ENCODE measurements at places on chromosomes 1 and 21.

GRCh38 chr1:36961062-36961615 is 73.2 kb downstream of the GRIK3 start:
- no peak for DNase-seq

- no peak for DNase-seq
Measured at GRCh38 chr1:201591981-201592380, 53.1 kb downstream of the NAV1 start.

DNA sequence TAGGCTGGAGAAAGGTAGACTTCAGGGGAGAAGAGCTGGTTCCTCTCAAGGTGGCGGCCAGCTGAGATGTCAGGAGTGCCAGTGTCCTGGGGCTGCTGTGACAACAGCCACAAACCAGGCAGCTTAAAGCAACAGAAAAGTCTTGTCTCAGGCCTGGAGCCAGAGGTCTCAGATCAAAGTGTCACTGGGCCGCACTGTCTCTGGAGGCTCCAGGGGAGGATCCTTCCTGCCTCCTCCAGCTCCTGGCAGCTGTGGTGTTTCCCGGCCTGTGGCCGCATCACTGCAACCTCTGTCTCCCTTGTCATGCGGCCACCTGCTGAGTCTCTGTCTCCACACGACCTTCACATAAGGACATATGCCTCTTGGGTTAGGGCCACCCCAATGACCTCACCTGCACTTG is 24.4 kb upstream of the TSPEAR start:
- no peak for DNase-seq

DNA sequence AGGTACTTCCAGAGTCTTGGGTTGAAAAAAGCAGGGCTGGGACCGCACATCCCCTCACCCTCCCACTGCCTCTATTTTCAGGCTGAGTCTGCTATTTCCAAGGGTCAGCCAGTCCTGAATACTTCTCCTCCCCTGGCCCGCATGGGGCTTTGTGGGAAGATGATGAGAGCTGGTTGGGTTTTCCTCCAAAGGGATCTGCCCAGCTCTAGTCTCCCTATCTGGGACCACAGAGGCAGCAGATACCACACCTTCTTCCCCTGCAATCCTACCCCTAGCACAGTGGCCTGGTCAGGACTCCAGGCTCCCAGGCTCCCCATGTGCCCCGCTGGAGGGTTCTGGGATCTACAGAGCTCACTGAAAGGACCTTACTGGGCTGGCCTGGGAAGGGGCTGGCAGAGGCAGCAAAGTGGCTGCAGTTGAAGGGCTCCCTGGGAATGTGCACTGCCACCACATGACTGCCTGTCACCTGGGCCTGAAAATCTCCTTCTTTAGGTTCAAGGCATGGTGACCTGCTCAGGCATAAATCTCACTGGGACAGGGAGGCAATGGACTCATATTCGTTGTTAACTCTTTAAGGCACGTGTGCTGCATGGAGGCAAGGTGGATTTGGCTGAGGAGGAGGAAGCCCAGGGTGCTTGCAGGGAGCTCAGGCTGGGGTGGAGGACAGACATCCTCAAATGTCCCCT is 13.1 kb downstream of the CACNA1S start:
- no peak for DNase-seq

- no peak for DNase-seq
Measured at GRCh38 chr1:81813691-81814090, 13.0 kb downstream of the ADGRL2 start.

DNA sequence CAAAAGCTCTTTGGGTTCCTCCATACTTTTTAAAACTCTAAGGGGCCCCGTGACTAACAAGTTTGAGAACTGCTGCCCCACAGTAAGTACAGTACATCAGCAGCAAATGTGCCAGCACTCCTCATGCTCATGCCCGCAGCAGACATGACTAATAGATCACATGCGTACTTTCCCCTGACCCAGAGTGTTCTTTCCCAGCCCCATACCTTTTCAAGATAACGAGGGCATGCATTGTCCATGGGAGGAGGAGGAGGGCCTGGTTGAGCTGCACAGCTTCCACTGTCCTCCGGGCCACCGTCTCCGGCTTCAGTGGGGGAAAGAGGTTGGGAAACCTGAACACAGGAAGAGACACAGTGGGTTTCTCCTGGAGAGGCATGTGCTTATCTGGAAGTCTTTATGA is 45.5 kb downstream of the DHRS3 start:
- no peak for DNase-seq

DNA sequence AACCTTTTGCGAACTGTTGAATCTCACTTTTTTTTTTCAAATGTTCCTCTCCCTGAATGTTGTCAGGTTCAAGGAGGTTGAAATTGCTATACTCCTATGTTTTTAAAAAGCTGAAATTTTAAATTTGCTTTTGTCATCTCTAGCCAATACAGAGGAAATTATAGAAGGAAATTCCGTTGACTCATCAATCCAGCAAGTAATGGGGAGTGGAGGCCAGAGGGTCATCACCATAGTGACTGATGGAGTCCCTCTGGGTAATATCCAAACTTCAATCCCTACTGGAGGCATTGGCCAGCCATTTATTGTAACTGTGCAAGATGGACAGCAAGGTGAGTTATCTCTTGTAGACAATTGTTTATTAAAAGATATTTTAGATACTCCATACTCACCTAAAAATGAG is 36.3 kb downstream of the GABPB2 start:
- DNase-seq = no peak

DNA sequence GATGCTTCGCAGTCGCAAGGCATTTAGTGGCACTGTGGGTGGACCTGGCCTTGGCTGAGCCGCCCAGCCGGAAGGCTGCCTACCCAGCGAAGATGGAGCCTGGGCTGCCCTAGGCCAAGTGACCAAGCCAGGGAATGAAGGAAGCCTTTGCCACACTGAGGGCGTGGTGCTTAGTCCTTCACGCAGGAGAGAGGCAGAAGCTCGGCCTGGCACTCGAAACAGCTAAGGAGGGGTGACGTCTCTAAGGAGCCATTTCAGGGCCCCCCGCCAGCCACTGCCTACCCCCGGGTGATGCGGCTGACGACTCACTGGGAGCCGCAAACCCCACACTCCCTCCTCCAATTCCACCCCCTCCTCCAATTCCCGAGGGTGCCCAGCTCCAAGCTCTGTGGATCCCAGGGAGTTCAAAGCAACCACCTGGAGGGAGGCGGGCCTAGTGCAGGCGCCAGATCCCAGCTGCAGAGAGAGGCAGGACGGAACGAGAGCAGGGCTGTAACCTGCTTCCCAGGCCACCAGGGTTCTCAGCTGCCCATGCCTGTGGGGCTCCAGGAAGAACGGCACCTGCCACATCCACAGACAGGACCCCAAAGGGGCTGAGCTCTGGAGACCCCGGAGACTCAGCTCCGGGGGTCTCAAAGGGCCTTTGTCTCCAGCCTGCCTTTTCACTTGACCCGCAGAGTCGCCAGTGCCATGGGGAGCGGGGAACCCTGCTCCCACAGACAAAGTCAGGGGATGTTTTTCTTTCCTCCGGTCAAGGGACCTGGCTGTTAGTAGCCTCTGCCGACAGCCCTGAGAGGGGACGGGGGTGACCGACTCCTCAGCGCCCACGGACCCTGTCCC is 75.8 kb downstream of the ARHGEF16 start:
- DNase-seq = no peak

DNA sequence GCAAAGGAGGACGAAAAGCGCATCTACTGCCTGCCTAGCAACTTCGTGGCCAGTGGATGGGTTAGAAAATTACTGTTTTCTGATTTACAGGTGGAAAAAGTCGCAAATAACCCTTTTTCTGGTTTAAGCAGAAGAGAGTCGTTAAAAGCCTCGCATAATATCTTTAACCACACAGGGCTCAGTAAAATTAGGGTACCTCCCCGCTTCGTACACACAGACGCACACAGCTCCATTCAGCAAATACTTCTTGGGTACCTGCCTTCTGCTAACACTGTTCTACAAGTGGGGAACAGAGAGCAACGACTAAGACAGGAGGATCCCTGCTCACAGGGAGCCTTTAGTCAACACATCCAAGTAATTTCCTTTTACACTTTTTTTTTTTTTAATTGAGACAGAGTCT is 704 bp downstream of the ALG6 start:
- no peak for DNase-seq

DNA sequence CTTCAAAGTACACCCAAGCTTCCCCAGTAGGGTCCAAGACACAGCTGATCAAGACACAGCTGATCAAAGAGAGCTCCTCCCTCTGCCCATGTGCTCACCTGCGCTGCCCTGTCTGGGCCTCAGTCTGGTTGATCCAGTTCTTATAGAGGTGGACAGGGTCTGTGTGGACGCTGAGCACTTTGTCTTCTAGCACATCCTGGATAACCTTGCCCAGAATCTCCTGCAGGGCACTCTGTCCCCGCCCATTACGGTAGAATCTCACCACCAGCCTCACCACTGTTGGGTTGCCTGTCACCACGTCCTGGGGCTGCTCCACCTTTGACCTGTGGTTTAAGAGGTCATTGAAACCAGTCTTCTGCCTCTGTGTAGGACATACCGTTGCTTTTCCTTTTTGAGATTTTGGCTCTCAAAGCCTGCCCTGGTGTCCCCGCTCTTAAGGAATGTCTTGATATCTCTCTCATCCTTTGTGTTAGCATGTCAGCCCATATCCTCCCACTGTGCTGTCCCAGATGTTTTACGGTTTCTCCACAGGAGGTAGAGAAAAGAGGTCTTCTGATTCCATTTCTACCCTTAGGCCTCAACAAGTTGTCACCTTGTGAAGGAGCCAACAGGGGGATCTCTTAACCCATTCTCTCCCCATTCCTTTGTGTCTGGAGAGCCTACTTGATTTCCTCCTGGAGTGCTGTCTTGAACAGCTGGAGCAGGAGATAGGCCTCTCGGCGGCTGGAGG is 33.5 kb downstream of the IQGAP3 start:
- DNase-seq = no peak

DNA sequence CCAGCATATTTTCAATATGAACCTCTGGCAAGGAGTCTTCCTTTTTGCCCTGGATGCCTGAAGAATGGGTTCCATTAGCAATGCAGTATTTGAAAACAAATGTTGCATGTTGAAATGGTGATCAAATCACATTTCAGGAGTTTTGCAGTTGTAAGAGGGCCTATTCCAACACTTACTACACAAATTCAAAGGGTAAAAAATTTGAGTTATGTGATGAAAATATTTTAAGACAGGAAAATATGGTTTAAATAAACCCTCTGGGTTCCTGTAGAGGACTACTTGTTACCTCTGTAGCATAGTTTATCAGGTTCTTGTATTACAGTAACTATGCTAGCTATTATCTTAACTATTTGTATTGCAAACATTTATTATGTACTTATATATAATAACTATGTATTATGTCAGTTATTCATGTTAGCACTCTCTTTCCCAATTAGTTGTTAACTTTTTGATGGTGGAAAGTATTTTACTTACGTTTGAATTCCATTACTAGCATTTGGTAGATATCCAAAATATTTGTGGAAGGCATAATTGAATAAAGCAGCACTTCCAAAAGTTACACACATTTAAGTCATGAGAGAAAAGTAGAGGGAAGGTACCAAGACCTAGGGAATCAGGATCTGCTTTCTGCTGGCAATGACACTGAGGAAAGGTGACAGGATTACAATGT is 312.9 kb downstream of the GRIK1 start:
- no peak for DNase-seq

DNA sequence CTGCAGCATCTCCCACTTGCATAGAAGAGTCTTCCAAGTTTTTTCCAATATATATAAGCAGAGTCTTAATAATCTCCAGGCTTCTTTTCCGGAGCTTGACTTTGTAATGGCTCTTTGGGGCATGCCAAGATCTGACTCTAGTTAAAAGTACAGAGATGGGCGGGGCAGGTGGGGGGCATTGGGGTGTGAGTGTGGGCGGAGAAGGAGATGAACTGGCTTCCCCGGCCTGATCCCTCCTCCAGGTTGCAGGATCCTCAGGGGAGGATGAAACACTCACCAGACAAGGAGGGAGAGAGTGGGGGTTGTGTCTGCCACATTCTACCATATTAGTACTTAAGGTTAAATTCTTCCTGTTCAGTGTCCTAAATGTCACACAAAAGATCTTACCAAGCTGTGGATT is 23.0 kb downstream of the S100A10 start:
- DNase-seq = no peak

- no peak for DNase-seq
Measured at GRCh38 chr1:8544644-8545043, 226.7 kb downstream of the SLC45A1 start.

GRCh38 chr1:66540434-66541032 is 6.6 kb downstream of the SGIP1 start:
- no peak for DNase-seq

GRCh38 chr1:51989582-51990477 is 670 bp downstream of the RAB3B start:
- no peak for DNase-seq

- DNase-seq = no peak
Measured at GRCh38 chr1:40532062-40532389, 589 bp downstream of the ZNF684 start.

DNA sequence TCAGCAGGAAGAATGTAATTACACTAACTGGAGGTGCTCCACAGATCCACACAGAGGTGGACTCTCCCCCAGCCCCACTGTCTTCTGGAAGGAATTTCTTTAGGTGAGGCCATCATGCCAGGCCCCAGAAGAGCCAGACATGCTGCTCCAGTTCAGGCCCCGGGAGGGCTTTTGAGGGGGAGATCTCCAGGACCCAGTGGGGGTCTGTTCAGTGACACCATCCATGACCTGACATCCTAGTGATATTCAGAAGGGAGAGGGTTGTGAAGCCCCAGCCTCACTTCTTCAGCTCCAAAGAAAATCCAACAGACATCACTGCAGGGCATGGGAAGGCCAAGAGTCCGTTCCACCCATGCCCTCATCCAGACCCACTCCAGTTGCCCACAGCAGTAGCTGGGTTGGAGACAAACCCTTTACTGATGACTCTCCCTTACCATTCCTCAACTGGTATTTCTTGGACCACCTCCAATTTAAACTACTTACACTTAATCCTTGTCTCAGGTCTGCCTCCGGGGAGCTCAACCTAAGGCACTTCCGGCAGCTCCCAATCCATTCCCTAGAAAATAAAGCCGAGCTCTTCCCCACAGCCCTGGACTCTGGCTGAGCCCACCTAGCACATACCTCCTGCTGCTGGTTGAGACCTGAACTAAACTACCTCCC is 39.2 kb downstream of the CSMD2 start:
- DNase-seq = no peak

DNA sequence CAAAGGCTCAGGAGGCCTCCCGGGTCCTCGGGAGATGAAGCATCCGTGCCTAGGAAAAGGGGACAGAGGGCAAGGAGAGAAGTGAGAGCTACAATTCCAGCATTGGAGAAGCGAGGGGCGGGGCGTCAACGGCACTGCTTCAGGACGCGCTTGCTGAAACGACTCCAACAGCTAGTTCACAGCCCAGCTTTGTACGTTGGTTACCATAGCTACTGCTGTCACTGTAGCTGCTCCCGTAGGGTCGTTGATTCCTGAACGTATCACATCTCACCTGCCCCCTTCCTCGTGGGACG is 63.1 kb downstream of the TOR1AIP2 start:
- no peak for DNase-seq

DNA sequence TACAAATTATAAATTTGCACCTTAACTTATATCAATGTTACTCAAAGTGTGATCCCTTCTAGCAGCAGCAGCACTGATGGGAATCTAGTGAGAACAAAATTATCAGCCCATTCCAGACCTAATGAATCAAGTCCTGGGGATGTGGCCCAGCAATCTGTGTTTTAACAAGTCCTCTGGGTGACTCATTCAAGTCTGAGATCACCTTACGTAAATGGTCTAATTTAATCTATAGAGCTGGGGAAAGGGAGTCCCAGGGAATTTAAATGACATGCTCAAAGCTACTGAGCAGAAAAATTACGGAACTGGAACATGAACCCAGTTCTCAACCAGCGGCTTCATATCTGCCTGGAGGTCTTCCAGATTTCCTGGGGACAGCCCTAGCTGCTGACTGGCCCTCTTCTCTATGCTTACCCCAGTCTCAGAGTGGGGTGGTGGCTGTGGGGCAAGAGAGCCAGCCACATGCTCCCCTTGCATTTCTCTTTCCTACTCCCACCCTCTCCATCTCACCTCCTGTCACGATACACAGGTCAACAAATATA is 220.0 kb downstream of the TM2D1 start:
- no peak for DNase-seq

All from GOT3 (cell line).